K562 (cell line): ENCODE measurements at places on chromosomes 5 and 9.

DNA sequence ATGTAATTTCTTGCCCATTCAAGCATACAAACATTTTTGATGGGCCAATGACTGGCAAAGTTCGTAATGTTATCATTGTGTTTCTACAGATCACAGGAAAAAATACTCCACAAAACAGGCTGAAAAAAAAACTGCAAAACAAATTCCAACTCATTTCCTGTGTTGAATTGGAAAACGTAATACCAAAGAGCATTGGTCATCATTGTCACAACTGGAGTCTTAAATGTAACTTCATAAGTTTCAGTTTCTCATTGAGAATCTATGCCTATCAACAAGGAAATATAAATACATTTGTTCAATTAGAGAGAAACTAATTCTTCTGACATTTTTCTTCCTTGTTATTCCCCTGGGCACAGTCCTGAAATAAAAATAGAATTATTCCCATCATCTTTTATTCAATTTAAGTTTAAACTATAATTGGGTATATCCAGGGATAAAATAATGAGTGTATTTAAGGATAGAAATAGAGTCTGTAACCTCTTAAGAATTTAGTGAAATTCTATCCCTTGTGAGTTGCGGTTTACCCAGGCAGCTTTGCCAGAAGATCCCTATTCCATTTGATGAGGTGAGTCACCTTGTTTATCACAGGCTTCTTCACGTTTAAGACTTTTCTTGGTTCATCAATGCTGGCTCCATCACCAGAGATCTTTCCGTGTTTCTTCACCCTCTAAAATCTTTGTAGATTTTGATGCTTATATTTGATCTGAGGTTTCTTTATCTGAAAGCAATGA lies 112.7 kb upstream of the ITGA1 start:
- H3K4me1 ChIP-seq, result no peaks in the 10 kb centered on the region
- no peaks in the 10 kb centered on the region for H3K36me3 ChIP-seq
- no peak overlapping the region for H3K4me3 ChIP-seq

GRCh38 chr5:173886150-173886549 lies 2.0 kb upstream of the CPEB4 start:
- no peak for DNase-seq
- peaks cover 28% of the 10 kb centered on the region for H3K4me1 ChIP-seq
- H3K36me3 ChIP-seq, result no peaks in the 10 kb centered on the region

DNA sequence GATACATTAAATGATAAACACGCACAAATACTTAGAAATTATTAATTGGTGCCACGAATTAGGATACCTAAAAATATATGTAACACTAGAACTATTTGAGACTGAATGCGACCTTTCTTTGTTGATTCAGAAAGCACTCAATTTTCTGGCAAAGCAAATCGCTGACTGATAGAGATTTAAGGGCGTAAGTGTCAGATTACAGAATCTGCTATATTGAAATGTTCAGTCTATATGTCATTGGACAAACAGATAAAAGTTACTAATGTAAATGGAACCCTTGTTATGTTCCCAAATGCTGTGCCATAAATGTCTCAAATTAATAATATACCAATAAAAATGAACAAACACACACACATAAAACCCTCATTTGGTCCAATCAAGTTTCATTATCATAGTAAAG lies 137.9 kb downstream of the MPDZ start:
- no peak for DNase-seq
- no peaks in the 10 kb centered on the region for H3K27me3 ChIP-seq
- no peaks in the 10 kb centered on the region for H3K4me1 ChIP-seq
- no peaks in the 10 kb centered on the region for H3K36me3 ChIP-seq

- H3K36me3 ChIP-seq, result peaks cover 32% of the 10 kb centered on the region; the same call in 2 of the 3 replicates
- no peaks in the 10 kb centered on the region for H3K4me1 ChIP-seq
- H3K27ac ChIP-seq, result no peak overlapping the region
- no peak for DNase-seq
Measured at GRCh38 chr5:132209131-132209530, 18.5 kb downstream of the P4HA2 start.

DNA sequence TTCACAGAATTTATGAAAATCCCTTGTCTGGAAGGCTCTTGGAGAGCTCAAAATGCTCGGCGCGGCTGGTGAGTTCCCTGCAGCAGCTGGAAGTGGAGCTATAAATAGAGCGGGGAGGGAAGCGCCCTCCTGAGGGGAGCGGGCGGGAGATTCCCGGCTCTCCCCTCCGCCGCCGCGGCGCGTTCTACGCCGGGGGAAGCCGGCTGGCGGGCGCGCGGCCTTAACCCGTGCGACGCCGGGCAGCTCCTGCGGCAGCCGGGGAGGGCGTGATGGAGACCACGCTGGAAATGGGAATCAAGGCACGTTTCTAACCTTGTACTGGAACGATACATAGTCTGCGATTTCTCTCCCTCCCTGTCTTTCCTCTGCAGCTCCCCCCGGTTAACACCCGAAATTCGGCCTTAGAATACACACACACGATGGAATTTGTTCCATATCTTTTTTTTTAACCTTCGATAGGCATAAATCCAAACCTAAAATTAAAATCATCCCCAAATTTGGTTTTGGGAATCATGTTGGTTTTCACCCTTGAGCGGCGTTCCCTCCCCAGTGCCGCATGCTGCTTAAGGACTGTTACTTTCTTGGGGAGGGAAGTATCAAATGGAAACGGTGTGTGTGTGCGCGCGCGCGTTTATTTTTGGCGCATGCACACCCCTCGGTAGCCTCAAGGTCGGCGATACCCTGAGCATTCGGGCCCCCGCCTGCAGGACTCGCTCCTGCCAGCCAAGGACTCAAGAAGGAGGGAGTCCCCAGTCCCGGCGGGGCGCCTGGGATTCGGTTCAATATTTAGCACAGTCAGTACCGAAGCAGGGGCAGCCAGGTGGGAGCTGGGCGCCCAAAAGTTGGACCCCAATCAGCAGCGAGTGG lies 306.3 kb upstream of the KCNN2 start:
- H3K4me1 ChIP-seq, result no peaks in the 10 kb centered on the region
- no peaks in the 10 kb centered on the region for H3K27me3 ChIP-seq
- DNase-seq, result no peak

DNA sequence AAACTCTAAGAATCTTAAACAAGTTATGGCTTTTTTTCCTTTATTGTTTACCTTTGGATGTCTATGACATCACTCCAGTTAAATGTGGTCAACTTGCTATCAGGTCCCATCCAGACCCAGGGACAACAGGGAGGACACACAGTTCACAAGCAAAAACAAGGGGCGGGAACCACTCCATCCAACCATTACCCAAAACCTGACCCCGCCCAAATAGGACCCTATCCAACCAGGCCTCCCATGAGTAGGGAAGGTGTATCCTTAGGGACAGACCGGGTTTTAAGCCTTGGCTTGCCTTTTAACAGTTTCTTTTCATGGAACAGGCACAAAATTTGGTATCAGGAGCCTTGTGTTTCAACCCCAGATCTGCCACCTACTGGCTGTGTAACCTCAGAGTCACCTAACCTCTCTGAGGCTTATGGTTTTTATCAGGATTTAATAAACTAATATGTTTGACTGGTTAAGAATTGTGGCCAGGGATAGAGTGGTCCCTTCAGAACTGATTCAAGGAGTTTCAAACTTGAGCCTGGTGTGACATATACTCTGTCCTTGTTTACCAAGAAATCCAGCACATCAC lies 127.7 kb upstream of the RAD23B start:
- no peaks in the 10 kb centered on the region for H3K36me3 ChIP-seq
- H3K27me3 ChIP-seq, result no peaks in the 10 kb centered on the region
- no peaks in the 10 kb centered on the region for H3K4me1 ChIP-seq
- H3K4me3 ChIP-seq, result no peak overlapping the region
- no peak for DNase-seq

DNA sequence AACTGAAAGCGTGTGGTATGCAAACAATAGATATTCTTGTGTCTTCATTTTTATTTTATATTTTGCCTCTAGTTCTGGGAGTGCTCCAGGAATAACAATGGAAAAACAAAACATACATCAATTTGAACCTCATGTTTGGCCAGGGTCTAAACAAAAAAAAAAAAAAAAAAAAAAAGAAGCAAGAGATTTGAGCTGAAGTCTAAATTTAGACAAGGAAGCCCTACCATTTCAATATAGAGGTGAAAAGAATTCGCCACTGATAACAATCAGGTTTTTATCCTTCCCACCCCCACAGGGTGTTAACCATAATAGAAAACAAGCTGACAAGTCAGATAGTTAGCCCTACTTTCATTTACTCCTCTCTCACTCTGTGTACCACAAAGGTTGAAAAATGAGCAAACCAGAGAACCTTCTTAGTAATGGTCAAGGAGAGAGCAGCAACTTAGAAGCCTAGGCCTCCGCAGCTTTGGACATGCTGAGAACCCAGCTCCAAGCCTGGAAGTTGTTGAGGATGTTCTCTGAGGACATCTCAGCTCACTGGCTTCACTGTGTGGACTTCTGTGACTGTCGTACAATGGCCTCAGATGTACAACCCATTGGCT lies 118.2 kb upstream of the HMHB1 start:
- no peak for DNase-seq
- no peak overlapping the region for H3K27ac ChIP-seq
- H3K27me3 ChIP-seq, result no peaks in the 10 kb centered on the region
- no peak overlapping the region for H3K4me3 ChIP-seq
